ENCODE measurements at places on chromosomes 2 and 18. TPM values are rescaled to one million over a fixed set of nuclear protein-coding genes. Genes with fewer than 3 reads are reported as not detected.

Gene MAP2
- 0.05 TPM for total RNA-seq

Gene SLC38A11
- total RNA-seq = not detected

Gene POTEI
- not detected for total RNA-seq

Gene NCKAP5
- not detected for total RNA-seq

Gene MTX2
- total RNA-seq = 15.8 TPM

Gene ZC3H8
- 25.7 TPM for total RNA-seq

Gene DOK6
- total RNA-seq = not detected

Gene LGALSL
- 0.73 TPM for total RNA-seq

Gene BMP10
- total RNA-seq = 0.09 TPM

Gene LBX2
- total RNA-seq = 0.50 TPM

Gene ZSWIM2
- not detected for total RNA-seq

Gene RSAD2
- 35.0 TPM for total RNA-seq

Gene FOXI3
- total RNA-seq = not detected

Gene NOL4
- not detected for total RNA-seq

Gene SERPINB12
- not detected for total RNA-seq

Gene HES6
- 8.0 TPM for total RNA-seq

Gene AMER3
- total RNA-seq = not detected

Gene RMDN2
- total RNA-seq = 1.1 TPM

Gene ALPG
- not detected for total RNA-seq

Gene SLC14A1
- 2.4 TPM for total RNA-seq

Gene GPATCH11
- 13.0 TPM for total RNA-seq

Gene NAT8
- not detected for total RNA-seq

Gene KCNE4
- total RNA-seq = not detected

Gene CREG2
- total RNA-seq = 0.45 TPM

Gene UGT1A10
- total RNA-seq = not detected

Gene ITGA6
- total RNA-seq = 2.6 TPM

Gene EFR3B
- 0.09 TPM for total RNA-seq

Gene SLC9A4
- total RNA-seq = 0.11 TPM

Gene NFE2L2
- total RNA-seq = 67.4 TPM

Gene KANSL3
- total RNA-seq = 56.5 TPM

Gene SERPINB2
- not detected for total RNA-seq

Gene COLEC12
- not detected for total RNA-seq

Gene IL36RN
- total RNA-seq = not detected

Gene SLC8A1
- 1.9 TPM for total RNA-seq

Gene CNDP1
- total RNA-seq = not detected

Gene ACTG2
- total RNA-seq = not detected

Gene ANKRD53
- not detected for total RNA-seq

Gene TOGARAM2
- total RNA-seq = 6.3 TPM

Gene NXPH2
- not detected for total RNA-seq

Gene UGT1A4
- not detected for total RNA-seq

Gene CRYBA2
- not detected for total RNA-seq

Gene REG3G
- total RNA-seq = not detected

Gene C2orf66
- 0.20 TPM for total RNA-seq

Gene PFN4
- not detected for total RNA-seq

Gene DSC2
- not detected for total RNA-seq

Gene ATP8B1
- total RNA-seq = not detected

Gene PJVK
- 2.3 TPM for total RNA-seq

Gene EPB41L3
- 1.8 TPM for total RNA-seq

All from T-helper 2 cell treated with Interferon-gamma antibody and Interleukin-4, amounts not matched to agents 100 ng/mL and 5 ng/mL, for 36 hours (primary cell).